ENCODE measurements at places on chromosomes 7 and 10.

GRCh38 chr7:153445641-153446040 lies 606.6 kb upstream of the DPP6 start:
- no peak for DNase-seq

GRCh38 chr10:91163269-91163868 lies 57.1 kb upstream of the PCGF5 start:
- peak; percentile 64 for DNase-seq

DNA sequence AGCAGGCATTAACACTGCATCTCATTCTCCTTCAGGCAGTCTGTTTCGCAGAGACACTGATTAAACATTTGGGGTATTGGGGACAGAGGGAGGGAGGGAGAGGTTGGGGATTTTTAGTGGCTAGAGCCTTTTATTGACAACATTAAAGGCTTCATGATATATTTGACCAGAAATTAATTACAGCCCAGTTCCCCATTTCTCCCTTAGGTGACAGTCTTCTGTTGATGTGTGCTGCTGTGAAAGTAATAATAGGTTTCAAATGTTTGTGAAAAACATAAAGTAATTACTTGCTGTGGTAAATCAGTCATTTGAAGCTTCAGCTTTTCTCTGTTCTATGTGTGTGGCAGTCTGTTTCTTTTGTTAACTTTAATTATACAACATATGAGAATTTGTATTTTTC lies 105.3 kb upstream of the LRGUK start:
- DNase-seq = no peak

GRCh38 chr7:134196439-134196838 lies 69.3 kb downstream of the LRGUK start:
- DNase-seq = no peak

DNA sequence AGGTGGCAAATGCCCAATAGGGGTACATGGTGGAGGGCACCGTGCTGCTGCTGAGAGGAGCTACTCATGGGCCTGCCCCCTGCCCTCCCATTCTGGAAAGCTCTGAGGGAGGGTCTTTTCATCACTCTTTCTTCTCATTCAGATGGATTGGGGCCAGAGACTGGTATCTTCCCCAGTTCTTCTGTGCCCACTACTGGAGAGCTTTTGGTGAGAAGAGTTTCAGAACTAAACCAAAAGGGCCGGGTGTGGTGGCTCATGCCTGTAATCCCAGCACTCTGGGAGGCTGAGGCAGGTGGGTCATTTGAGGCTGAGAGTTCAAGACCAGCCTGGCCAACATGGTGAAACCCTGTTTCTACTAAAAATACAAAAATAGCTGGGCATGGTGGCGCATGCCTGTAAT lies 12.5 kb downstream of the ADRA2A start:
- DNase-seq = no peak

DNA sequence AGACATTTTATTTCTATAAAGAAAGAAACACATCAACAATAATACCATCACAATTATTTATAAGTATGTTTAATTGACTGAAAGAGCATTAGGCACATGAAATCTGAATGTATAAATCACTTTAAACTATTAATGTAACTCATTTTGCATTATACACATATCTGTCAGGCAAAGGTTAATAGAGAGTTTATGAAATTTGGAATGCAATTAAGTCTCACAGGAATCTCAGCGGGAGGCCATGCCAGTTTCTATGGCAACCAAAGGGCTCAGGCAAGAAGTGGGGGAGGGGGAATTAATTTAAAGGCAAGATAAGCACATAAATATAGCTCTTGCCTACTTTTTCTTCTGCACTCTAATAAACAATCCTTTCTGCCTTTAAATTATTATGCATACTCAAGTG lies 152.6 kb downstream of the SLC16A9 start:
- no peak for DNase-seq

DNA sequence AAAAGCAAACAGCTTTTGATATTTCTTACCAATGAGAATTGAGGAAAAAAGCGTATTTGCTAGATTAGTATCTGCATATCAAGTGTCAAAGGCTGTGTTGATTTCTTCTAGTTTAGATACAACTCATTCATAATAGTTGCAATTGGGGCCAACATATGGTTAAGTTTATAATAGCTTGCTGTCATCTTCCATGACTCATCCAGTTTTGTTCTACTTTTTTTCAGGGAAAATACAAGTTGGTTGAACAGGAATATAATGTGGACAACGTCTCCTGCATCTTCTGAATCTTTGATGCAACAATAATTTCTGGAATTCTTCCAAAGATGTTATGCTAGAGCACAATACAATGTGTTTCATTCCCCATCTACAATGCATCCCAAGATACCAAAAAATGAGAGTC lies 182.0 kb downstream of the THSD7A start:
- peak; percentile 38 for DNase-seq
